ENCODE measurements at places on chromosomes 4 and X.

GRCh38 chr4:15779306-15779705 lies 1.2 kb downstream of the CD38 start:
- DNase-seq = peak; percentile 67

DNA sequence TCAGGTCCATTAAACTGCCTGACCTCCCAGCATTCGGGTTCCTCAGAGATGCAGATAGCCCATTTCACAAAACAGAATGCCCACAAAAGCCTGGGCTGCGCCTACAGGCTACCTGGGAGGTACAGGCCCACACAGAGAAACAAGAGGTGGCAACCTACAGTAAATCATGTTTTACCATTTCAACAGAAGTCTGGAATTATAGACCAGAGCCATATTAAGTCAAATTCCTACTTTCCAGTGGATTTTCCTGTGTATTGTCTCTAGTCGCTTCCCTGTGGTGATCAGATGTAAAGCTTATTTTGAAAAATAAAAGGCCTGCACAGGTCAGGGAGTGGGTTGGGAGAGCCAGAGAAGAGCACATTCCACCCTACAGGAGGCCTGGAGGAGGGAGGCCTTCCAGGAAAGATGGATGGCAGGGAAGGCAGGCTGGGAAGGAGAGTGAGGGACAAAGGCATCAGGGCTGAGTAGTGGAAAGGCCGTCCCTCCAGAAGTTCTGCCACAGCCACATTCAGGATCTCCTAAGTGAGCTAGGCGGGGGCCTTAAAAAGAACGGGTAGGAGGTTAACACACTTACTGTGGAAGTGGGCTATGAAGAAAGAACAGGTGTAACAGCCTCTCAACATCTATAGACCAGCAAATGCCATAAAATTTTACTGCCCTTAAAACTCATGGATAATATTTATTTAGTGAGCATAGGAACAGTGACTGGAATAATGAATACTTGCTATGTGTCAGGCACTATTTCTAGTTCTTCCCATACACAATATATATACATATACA lies 19.0 kb upstream of the USO1 start:
- no peak for DNase-seq

DNA sequence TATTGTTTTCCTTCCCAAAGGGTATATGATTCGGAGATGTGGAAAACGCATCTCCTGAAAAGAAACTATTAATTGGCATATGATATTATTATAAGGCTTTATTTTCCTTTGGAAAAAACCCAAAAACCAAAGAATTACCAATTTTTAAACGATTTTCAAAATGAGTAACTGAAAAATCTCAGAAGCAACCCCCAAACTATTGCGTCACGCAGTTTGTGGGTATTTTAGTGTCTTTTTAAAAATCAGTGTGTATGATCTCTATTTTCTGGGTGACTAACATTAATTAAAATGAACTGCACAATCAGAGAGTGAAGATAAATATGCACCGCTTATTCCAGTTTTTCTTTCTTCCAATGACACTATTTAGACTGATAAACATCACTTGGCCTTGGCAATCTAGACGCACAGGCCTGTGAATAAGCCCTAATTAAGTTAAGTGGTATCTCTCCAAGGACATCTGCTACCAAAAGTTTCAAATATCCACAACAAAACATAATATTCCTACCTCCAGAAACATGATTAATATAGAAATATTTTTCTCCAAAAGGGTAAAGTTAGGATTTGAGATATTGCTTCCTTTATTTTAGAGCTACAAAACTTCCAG lies 511.5 kb upstream of the FAM241A start:
- DNase-seq = no peak

DNA sequence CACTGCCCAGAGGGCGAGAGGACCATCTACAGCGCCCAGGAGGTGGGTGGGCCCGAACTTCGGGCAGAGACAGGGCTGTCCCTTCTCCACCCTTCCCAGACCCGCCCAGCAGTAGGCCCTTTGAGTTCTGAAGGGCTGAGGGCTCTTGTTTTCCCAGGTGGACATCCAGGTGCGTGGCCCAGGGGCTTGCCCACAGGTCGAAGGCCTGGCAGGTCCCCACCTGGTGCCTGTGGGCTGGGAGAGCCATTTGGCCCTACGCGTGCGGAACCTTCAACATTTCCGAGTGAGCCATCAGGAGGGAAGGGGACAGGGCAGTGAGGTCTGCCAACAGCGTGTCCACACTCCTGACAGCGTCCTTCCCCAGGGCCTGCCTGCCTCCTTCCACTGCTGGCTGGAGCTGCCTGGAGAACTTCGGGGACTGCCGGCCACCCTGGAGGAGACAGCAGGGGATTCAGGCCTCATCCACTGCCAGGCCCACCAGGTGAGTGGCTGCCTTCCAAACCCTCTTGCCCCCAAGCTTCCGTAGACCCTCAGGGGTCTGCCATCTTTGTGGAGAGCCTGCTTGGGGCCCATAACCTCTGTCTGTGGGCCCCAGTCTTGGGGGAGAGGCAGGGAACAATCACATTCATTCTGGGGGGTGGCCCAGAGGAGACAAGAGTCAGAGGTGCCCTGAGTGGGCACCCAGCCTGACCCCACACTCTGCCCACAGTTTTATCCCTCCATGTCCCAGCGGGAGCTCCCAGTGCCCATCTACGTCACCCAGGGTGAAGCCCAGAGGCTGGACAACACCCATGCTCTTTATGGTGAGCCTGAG lies 6.8 kb downstream of the PLXNB3 start:
- no peak for DNase-seq

DNA sequence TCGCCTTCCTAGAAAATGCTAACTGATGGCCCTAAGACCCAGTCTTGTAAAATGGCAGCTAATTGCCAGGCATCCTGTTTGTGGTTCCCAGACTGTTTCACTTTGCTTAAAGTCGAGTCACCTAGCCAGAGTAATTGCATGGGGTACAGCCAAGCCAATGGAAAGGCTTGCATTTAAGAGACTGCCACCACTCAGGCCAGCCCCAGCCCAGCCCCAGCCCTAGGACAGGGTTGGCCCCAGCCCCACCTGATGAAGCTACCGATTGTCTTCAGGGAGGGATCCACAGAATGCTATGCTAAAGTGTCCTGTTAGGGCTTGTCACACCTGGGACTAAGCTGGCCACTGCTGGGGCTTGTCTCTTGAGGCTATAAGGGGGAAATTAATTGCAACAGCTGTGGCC lies 194.6 kb upstream of the KLF3 start:
- DNase-seq = no peak

DNA sequence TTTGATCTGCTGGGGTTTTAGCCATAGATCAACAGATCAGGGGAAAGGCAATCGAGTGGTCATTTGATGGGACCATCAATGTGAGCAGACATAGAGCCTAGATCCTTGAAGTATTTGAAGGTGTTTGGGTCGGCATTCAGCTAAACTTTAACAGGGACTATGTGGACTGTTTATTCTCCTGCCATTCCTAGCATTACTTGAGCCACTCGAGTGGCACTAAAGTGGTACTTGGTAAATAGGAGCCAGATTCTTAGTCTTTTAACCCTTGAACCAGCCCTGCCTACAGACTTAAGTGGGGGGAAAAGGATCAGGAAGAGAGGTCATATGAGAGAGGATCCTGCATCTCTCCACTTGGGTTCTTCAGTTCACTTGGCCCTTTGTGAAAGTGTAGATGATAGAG lies 3.8 kb downstream of the MSN start:
- DNase-seq = no peak

GRCh38 chr4:183118585-183118984 lies 19.5 kb downstream of the WWC2 start:
- peak; percentile 98 for DNase-seq

GRCh38 chr4:85431156-85431555 lies 43.8 kb upstream of the ARHGAP24 start:
- DNase-seq = no peak

DNA sequence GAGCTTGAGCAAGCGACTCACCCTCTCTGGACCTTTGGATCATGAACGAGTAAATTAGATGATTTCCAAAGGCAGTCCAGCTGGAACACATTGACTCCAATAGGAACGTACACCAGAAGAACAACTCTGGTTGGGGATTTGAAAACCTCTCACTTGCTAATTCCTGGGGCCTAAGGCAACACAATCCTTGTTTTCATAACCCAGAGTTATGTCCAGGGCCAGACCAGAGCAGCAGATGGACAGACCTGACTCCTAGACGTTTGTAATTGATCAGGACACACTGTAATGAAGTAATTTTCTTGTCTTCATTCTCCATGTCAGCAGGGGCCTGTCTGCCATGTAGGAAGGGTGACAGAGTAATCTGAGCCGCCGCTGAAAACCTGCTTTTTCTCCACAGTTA lies 283.9 kb downstream of the IDS start:
- no peak for DNase-seq

DNA sequence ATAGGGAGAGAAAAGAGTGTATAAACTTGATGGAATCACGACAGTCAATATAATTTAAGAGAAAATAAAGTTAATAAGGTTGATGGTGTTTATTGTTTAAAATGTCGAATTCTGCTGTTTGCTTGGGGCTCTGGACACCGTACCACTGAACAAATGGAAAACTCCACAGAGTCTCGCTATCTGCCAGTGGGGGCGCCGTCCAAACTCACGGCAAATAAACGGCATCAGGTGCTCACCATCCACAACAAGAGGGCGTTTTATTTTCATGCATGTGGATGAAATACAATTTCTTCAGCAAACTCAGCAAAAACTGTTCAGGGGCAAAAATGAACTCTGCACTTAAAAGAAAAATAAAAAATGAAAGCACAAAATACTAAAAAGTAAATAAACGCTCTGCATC lies 46.6 kb upstream of the FAM47C start:
- DNase-seq = no peak

GRCh38 chr4:15488658-15489470 lies 19.2 kb downstream of the CC2D2A start:
- DNase-seq = peak; percentile 98

- DNase-seq = no peak
These were observed 41.6 kb upstream of the SLC25A4 start for GRCh38 chr4:185101354-185101890.

DNA sequence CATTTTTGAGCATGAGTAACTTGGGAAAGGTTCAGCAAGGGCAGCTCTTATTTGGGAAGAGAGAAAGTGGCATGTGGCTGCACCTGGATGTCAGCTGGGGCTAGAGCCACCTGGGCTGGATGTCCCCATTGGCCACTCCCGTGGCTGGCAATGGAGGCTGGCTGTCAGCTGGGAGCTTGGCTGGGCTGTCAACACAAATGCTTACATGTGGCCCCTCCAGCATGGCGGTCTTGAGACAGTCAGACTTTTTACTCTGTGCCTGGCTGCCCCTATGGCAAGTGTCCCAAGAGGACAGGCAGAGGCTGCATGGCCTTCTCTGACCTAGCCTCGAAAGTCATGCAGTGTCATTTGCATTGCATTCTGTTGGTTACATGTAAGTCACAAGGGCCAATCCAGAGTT lies 99.6 kb downstream of the FAM53A start:
- DNase-seq = no peak

- DNase-seq = peak; percentile 88
These were observed 39.1 kb upstream of the PDLIM5 start for GRCh38 chr4:94412658-94413038.

GRCh38 chrX:40950546-40950945 lies 134.7 kb upstream of the USP9X start:
- DNase-seq = no peak

DNA sequence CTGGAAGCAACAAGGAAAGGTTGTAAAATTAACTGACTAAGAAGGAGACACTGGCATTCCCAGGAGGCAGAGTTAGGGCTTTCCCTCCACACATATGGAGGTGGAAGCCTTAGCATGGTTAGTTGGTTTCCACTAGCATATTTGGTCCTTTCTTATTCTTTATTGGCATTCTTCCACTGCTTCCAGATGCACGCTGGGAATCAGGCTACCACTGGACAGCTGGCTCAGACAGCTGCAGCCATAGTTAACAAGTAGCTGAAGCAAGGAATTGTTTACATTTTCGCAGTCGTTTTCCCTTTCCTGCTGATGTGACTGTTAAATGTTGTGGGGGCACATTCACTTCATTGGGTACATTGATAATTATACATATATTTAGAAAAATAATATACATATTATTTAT lies 169.2 kb downstream of the GRIA2 start:
- DNase-seq = no peak

DNA sequence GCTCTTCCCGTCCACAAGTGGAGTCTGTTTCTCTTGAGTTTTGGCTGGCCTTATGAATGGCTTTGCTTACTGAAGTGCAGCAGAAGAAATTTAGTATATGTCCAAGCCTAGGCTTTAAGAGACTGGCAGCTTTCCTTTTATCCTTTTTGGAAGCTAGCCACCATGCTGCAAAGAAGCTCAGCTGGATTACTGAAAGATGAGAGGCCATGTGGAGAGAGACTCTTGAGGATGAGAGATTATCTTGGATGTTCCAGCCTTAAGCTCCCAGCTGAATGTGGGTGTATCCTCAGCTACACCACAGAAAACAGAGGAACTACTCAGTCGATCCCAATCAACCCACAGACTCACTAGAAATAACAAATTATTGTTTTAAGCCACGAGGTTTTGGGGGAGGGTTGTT lies 12.5 kb downstream of the CCNG2 start:
- peak; percentile 58 for DNase-seq

DNA sequence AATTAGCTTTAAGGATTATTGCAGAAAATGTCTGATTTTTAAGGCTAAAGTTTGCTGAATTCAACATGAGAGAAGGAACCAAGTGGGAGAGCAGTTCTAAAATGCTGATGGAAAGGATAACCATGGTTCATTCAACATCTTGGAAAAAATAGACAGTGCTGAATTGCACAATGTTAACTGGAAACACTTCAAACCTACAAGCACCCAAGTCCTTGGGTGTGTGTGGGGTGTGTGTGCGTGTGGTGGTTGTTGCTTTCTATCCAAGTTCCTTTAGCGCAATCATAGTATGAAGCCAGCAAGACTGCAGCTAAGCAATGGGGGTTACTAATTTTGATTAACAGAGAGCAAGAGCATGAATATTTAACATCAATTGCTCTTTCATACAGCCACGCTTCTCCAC lies 29.3 kb upstream of the SCOC start:
- peak; percentile 56 for DNase-seq

GRCh38 chr4:100977746-100978397 lies 369.5 kb downstream of the PPP3CA start:
- DNase-seq = peak; percentile 80

- DNase-seq = no peak
These were observed 73.5 kb upstream of the FHDC1 start for GRCh38 chr4:152862608-152863007.

DNA sequence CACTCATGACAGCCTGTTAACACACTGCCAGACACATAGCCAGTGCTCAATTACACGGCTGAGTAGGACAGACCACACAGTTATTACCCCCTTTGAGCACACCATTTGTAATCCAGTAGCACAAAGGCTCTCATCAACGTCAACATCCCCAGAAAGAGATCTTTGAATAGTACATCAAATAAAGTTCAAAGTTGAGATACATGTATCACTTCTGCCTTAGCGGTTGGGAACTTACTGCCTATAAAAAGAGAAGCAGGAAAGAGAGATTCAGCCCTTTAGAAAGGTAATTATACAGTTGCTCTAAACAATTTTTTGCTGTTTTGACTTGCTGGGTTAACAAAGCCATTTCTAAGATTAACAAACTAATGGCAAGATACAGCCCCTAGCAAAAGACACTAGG lies 16.2 kb downstream of the ANXA5 start:
- DNase-seq = no peak
